ENCODE measurements at places on chromosomes 5 and 9.

GRCh38 chr5:9622971-9623421 lies 7.2 kb downstream of the TAS2R1 start:
- DNase-seq, result peak; percentile 76

DNA sequence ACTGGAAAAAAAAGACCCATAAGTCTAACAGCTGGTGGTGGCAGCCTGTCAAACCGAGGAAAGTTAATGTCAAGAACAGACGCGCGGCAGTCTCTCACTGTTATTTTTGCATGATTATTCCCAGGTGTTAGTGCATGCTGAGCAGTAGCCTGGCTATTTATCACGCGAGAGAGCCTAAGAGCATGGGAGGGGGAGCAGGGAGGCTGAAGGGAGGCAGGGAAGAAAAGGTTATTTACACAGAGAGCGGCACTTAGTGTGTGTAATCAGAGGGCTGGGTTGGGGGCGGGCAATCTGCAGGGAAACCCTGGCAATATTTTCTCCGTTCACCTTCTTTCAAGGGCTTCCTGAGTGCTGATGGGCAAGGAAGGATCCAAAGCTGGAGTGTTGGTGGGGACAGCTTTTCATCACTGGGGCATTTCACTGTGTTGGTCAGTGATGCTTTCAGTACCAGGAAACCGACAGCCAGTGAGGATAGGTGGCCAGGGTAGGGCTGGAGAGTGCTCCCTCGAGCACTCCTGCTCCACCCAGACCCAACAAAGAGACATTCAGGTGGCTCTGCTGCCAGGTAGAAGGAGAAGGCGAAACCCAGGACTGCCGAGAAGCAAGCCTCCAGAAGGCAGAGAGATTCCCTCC lies 39.6 kb downstream of the ZNF608 start:
- DNase-seq, result peak; percentile 58

GRCh38 chr9:18903450-18903849 lies 129.6 kb downstream of the SAXO1 start:
- no peak for DNase-seq

- DNase-seq, result no peak
Measured at GRCh38 chr5:74497706-74498105, 142.8 kb downstream of the ENC1 start.

GRCh38 chr5:149322518-149322917 lies 22.8 kb upstream of the GRPEL2 start:
- no peak for DNase-seq

DNA sequence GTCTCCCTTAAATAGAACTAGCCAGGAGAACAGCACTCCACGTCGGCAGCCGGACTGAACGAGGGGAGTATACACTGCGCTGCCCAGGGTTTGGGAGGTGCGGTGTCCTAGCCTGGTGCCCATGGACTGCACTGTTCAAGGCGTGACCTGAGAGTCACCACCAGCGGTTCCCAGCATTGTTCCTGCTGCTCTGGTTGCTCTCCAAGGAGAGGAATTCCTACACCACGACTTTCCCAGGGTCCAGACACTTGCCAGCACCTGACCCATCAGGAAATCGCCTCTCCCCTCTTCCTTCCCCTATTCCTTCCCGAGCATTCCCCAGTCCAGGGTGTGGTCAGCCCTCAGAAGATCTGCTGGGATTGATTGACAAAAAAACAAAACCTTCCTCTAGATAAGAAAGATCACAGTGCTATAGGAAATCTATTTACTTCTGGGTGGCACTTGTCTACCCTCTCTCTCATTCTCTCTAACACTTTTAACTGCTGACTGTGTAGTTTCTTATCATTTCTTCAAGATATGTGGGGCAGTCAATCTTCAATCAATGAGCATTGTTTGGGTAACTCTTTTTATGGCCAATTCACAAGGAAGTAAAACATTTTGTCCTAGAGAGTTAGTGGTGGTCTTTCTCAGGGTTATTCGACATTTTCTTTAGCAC lies 297.8 kb upstream of the ACTBL2 start:
- DNase-seq, result peak; percentile 39

GRCh38 chr5:3050863-3051262 lies 299.4 kb upstream of the IRX2 start:
- no peak for DNase-seq

GRCh38 chr9:98374385-98375051 lies 119.1 kb upstream of the TBC1D2 start:
- peak; percentile 87 for DNase-seq

DNA sequence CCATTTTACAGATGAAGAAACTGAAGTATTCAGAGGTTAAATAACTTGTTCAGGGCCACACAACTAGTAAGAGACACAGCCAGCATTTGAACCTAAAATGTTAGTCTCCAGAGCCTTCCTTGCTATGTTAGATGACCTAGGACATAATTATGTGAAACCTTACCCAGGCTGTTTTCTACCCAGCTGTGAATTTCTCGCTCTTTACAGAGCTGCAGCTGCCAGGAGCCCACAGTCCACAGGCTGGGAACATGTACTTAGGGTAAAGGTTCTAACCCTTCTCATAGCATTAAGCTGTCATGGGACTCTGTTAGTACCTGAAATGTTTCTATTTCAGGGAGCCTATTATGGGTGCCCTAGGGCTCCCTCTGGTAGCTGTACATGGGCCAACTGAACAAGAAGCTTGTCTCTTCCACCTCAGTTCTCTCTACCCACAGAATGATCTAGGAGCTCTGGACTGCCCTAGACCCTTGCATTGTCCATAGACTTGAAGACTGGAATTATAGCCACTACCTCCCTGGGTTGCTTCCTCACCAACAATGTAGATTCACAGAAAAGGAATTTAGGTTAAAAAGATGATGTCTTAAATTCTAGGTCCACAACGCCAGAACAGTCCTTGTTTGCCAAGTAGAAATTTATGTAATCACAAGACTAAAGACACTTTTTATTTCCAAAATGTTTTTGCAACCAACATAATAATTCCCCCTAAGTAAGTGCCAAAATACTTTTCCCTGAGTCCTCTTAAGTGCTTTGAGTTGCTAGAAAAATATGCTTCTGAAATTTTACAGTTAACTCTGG lies 262.9 kb downstream of the PIK3R1 start:
- peak; percentile 93 for DNase-seq

GRCh38 chr5:96973532-96974401 lies 37.9 kb downstream of the LNPEP start:
- no peak for DNase-seq

- DNase-seq, result peak; percentile 85
Measured at GRCh38 chr5:13566871-13567339, 377.6 kb downstream of the DNAH5 start.
